ENCODE measurements at places on chromosomes 6 and 20.

GRCh38 chr20:45433316-45433715, 17.4 kb downstream of the PIGT start:
- DNase-seq = no peak

GRCh38 chr20:58612121-58612691, 38.9 kb upstream of the STX16 start:
- no peak for DNase-seq

GRCh38 chr6:170165471-170166117, 125.3 kb downstream of the DLL1 start:
- no peak for DNase-seq

- no peak for DNase-seq
These were observed 113.8 kb downstream of the AHI1 start for GRCh38 chr6:135383766-135384165.

DNA sequence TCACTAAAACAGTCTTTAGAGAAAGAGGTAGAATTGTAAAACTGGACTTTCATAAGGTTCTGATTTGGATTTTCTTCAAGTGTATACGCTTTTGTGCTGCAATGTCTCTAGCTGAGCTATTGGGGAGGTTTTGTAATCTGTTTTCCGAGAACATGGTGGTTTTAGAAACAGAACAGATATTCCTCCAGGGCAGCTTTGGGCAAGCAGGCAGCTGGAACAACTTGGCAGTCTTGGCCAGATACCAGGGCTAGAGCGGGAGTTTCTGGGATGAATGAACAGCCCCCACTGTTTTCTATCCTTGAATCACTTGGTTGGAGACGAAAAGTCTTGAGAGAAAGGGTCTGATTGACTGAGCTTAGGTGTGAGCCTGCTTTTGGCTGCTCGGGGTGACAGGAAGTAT, 17.1 kb upstream of the ARMC2 start:
- no peak for DNase-seq

GRCh38 chr6:11729076-11729475, 49.5 kb downstream of the ADTRP start:
- DNase-seq = peak; percentile 32

DNA sequence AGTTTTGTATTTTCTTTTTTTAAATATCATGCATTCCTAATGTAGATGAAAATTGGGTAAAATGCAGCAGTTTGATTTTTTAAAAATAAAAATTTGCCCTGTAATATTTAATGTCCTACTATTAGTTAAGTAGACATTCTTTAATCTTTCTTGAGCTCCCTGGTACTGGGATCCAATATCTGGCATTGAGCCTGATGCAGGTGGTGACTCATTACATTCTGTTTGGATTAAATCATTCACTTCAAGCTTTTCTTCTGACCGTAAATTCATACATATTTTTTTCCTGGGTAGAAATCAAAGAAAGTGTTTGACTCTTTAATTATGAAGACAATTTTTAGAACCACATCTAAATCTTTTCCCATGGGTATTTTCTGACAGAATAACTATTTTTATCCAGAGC, 768.8 kb upstream of the SLC35B3 start:
- no peak for DNase-seq
